ENCODE measurements at places on chromosomes 4 and X.
A peak's percentile ranks its signal among the peaks of the same experiment; 100 is the strongest.

- no peak for DNase-seq
Observed at GRCh38 chrX:78111140-78111931, 7.3 kb downstream of the PGK1 start.

GRCh38 chrX:53065104-53065503, 16.5 kb downstream of the GPR173 start:
- no peak for DNase-seq

DNA sequence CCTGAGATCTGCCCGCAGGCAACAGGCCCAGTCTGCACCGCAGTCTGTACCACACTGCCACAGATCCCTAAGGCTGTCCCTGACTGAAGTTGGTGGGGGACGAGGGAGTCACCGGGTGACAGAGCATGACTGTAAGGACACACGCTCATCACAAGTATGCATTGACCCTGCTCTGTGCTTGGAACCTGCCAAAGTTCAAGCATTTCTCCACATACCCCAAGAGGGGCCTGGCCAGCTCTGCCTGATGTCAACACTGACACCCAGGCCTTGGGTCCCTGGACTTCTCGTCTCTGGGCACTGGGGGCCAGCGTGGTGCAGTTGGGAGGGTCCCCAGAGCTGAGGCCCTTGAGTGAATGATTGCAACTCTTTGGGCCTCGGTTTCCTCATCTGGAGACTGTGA, 7.9 kb downstream of the BLOC1S4 start:
- no peak for DNase-seq

DNA sequence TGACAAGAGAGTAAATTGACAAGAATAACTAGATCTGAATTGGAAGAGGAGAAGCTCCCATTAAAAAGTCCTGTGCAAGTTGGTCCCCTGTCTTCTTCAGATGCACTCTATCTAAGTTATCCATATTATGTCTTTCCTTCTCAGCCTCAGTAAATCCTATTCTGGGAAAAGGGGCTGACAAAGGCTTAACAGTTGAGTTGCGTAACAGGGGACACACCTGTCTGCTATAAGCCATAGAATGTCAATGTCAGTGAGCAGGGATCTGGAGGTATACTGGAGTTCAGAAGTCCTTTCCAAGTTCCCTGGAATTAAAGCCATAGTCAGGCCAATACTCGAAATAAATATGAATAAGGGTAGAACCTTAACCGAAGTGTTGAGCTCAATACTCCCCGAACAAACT, 26.3 kb upstream of the TNIP3 start:
- DNase-seq: no peak

GRCh38 chr4:106818764-106819163, 217.3 kb downstream of the DKK2 start:
- DNase-seq: no peak

- no peak for DNase-seq
Observed at GRCh38 chrX:153776611-153777045, 4.2 kb upstream of the SRPK3 start.

- no peak for DNase-seq
Observed at GRCh38 chr4:140659943-140660700, 91.4 kb upstream of the UCP1 start.

GRCh38 chrX:56397636-56398035, 165.5 kb downstream of the KLF8 start:
- DNase-seq: no peak

DNA sequence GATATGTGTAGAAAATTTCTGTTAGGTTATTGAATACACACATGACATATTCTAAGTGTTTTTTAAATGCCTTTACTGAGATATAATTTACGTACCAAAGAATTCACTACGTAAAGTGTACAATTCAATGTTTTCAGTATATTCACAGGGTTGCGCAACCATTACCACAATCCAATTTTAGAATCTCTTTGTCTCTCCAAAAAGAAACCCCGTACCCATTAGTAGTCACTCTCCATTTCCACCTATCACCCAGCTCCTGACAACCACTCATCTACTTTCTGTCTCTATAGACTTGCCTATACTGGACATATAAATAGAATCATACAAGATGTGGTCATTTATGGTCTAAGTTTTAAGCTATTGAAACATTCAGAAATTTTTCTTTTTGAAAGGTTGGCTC, 53.0 kb upstream of the FBXW7 start:
- no peak for DNase-seq

- DNase-seq: no peak
Observed at GRCh38 chr4:153228512-153229140, 24.4 kb downstream of the TRIM2 start.

- no peak for DNase-seq
Observed at GRCh38 chr4:162392946-162393345, 229.1 kb upstream of the FSTL5 start.

DNA sequence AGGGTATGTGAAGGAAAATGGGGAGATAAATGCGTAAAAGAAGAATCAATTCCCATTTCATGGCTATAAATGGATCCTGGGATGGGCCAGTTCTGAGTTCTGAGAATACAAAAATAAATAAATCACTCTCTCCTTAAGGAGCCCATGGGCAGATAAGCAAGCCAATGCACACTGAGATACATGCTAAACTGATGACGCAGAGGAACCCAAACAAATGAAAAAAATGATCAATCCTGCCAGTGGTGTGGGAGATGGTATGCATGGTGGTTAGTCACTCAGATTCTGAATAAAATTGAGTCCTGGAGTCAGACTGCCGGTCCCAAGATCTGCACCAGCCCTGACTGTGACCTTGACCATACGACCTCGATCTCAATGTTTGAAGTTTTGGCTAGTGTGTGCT, 59.7 kb downstream of the NEIL3 start:
- peak; percentile 63 for DNase-seq

GRCh38 chrX:86149119-86149518, 868 bp downstream of the DACH2 start:
- DNase-seq: no peak

DNA sequence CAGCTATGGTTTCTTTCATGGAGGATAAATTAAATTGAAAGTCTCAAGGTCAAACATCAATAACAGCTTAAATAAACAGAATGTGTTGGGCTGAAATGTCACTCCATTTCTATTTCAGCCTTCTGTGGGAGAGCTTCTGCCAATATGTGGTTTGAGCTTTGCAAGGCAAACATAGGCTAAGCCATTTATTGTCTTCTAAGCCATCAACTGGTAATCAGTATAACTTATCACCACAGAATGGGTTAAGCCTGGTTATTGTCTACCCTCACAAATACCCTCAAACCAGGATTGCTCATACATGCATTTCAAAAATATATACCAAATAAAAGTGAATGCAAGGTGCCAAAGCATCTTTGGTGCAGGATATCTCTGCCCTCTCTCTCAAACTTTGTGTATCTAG, 52.7 kb downstream of the GABRB1 start:
- no peak for DNase-seq

DNA sequence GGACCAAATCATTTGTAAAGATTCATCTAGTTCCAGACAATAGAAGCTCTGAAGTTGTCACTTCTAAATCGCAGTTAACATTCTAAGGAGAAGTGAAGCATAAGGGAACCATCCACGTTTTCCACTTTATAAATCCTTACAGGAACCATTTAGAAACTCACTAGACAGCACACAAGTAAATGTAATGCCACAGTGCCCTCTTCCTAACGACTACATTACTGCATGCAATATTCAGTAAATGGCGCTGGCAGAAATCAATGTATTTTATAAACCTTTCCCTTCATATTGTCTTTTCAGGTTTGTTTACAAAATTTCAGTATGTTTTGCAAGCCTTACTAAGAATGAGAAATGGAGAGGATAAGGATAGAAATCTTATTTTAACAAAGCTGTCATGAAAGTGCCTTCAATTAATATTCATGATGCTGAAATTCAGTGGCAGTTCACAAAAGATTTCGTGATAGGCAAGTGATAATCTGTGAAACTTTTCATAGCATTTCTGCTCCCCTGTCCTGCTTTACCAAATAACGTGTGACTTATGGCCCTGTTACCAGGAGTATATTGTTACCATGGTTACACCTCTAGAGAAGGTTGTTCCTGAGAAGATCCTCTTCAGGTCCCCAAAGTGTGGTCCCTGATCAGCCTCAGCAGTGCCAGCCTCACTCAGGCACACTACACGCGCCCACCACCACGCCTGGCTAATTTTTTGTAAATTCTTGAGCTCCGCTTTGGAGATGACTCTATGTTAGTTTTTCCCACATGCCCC, 54.2 kb downstream of the TMA16 start:
- DNase-seq: peak; percentile 58

- DNase-seq: no peak
Observed at GRCh38 chr4:73929278-73929677, 52.5 kb downstream of the PF4 start.

DNA sequence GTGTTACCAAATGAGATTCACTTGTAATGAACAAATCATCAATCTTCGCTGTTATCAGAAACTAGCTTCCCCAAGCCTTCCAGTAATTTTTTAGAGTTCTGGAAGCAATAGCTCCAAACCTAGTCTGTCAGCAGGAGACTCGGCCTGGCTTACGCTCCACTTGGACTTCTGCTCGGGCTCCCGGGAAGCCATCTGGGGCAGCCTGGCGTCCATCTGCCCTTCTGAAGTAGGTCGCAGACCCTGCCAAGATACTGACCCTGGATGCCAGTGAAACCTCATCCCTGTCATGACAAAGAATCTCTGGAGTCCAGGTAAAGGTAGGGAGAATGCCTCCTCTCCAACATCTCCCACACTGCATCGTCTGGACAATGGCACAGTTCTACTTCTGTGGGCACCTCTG, 493.8 kb upstream of the ZFP42 start:
- no peak for DNase-seq

DNA sequence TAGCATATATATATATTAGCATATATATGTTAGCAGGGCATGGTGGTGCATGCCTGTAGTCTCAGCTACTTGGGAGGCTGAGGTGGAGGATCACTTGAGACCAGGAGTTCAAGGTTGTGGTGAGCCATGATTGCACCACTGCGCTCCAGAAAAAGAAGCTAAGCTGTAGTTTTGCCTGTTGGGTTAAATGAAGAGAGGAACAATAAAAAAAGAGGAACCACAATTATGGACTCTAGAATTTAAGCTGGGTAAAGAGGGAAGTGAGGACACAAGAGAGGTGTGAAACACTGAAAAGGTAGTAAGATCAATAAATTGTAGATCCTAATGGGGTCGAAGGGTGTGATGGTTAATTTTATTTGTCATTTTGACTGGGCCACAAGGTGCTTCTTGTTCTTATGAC, 40.5 kb upstream of the HSD17B10 start:
- no peak for DNase-seq

GRCh38 chr4:156767911-156768415, 203.6 kb downstream of the PDGFC start:
- no peak for DNase-seq

GRCh38 chr4:143538979-143539669, 25.6 kb downstream of the SMARCA5 start:
- no peak for DNase-seq
